AG04449 (cell line): ENCODE measurements at places on chromosomes 2 and 18.

- DNase-seq: no peak
These were observed 152.8 kb downstream of the INHBB start for GRCh38 chr2:120498576-120499394.

GRCh38 chr2:152606081-152606480 is 111.2 kb downstream of the PRPF40A start:
- no peak for DNase-seq

GRCh38 chr2:2847209-2847676 is 516.2 kb upstream of the MYT1L start:
- no peak for DNase-seq

DNA sequence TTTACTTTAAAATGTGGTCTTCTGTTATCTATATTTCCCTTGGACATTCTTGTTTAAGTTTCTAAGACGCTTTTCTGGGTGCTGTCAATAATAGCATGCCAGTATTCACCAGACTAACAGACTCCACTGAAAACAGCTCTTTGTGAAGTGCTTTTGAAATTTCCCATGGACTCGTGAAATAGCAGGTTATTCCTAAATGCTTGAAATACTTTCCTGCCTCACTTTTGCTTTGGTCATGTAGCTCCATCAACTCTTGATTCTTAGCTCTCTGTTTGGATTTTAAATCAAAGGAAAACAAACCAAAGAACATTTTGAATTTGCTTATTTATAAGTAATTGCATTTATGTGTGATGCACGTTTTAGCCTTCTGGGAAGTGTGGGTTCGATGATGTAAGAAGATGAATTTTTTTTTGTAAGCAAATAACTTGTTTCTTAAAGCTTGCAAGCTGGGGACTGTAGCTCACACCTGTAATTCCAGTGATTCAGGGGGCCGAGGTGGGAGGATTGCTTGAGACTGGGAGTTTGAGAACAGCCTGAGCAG is 147.8 kb downstream of the WDSUB1 start:
- no peak for DNase-seq

DNA sequence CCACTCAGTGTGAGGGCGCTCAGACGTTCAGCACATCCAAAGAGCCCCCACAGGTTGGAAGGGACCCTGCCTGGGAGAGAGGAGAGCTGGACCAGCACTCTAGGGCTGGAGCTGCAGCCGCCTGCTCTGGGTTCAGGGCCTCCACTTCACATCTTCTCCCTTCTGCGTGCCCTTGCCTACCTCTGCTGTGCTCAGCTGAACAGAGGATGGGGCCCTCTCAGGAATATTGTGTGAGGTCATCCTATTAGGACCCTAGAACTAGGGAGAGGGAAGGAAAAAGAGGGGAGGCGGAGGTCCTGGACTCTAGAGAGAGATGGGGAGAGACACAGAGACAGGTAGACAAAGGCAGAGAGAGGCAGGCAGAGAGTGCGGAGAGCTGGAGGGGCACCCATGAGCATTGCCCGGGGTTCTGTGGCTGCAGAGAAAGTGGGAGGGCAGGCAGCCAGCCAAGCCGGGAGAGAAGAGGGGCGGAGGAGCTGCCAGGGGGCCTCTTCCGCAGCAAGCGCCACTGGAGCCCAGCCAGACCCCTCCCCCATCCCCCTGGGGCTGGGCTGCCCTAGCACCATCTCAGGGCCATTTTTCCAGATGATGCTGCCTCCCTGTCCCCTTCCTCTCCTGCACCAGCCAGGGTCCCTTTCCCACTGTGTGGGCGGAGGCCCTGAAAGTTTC is 8.3 kb upstream of the TNS1 start:
- DNase-seq: no peak

DNA sequence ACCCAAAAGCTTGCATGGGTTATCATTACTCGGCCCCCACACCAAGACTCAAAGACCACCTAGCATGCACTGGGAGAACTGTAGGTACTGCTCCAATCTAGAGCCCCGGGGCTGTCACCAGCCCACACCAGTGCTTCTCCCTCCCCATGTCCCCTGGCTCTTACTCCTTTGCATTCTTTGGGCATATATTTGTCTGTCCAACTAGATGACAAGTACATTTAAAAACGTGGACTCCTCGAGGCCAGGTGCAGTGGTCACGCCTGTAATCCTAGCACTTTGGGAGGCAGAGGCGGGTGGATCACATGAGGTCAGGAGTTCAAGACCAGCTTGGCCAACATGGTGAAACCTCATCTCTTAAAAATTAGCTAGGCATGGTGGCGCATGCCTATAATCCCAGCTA is 7.8 kb downstream of the AFG3L2 start:
- DNase-seq: no peak

- DNase-seq: no peak
These were observed 1.6 kb downstream of the WDR7 start for GRCh38 chr18:56652802-56653201.

GRCh38 chr18:49052891-49053644 is 102.3 kb upstream of the SMAD7 start:
- peak; percentile 92 for DNase-seq

GRCh38 chr2:64331114-64331645 is 122.8 kb upstream of the LGALSL start:
- DNase-seq: no peak

DNA sequence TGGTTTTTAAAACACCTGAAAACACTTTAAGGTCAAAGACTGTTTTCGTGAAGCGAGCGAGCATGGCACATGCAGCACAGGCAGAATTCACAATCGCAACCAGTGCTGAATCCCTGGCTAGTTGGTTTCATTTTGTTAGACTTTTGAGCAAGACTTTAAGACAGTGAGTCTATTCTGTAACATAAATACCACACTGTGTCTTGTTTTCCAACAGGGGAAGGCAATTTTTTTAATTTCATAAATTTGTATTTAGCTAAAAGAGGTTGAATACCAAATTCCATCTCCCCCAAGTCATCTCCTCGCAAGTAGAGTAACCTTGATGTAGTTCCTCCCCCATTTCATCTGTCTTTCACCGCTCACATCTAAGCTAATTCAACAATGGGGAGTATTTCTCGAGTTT is 1.4 kb downstream of the CERKL start:
- DNase-seq: no peak

DNA sequence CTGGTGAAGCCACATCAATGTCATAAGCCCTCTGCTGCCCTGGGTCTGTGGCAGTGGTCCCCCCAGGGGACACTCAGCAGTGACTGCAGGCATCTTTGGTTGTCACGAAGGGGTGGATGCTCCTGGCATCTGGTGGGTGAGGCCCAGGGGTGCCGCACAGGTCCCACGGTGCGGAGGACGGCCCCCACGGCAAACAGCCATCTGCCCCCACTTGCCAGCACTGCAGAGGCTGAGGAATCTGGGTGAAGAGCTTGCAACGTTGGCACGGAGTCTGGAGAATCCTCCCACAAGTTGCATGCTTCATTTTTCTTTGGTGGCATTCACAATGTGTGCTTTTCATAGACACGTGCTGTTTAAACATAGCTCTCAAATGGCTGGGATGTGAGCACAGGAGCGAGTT is 105.1 kb upstream of the PXDN start:
- DNase-seq: no peak

DNA sequence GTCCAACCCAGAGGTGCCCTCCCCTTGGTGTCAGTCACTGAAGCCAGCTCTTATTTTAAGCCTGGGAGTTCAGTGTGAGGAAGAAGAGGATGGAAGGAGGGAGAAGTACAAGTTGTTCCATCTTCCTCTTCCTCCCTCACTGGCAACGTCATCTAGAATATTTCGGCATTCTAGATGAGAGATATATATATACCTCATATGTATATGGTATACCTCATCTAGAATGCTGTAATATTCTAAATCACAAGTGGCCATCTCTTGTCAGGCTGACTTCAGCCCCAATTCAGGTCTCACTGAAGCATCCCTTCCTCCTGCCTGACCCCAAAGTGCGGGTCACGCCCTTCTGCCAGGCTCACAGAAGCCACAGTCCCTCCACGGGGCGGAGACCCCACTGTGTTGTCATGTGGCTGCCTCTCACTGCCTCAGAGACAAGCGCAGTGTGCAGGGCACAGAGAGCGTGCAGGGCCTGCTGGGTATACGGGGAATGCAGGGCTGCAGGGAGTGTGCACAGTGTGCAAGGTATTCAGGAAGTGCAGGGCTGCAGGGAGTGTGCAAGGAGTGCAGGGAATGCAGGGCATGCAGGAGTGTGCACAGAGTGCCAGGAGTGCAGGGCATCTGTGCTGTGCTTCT is 32.8 kb upstream of the B3GNT7 start:
- no peak for DNase-seq

GRCh38 chr2:56784046-56784445 is 600.3 kb downstream of the CCDC85A start:
- DNase-seq: no peak

DNA sequence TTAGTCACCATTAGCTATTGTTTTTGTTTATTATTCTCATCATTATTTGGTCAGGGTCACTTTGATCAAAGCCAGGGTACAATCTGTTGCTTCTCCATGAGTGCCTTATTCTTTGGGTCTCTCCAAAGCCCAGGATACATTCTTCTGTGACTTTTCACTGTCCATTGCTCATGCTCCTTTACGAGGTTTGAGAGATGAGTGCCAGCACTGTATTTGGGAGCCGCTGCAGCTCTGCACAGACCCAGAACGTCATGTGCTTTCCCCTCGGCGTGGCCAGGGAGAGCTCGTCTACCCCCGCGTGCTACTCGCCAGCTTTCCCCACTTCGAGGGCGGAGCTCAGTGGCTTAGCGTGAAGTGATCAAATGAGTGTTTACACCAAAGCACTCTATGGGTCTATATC is 123.7 kb downstream of the COL6A3 start:
- DNase-seq: no peak
